Esophagus squamous epithelium (tissue), 5 donors: ENCODE measurements at places on chromosomes 2 and 18.

GRCh38 chr2:138503087-138503442 is 1.5 kb downstream of the SPOPL start:
- DNase-seq, result no peak

DNA sequence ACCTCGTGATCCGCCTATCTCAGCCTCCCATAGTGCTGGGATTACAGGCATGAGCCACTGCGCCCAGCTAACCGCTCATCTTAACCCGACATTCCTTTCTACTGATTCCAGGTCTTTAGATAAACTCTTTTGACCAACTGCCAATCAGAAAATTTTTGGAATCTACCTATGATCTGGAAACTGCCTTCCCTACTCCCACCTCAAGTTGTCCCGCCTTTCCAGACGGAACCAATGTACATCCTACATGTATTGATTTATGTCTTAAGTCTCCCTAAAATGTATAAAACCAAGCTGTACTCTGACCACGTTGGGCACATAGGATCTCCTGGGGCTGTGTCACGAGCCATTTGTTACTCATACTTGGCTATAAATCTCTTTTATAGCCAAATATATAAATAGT is 3.2 kb upstream of the NEU2 start:
- no peak for DNase-seq

DNA sequence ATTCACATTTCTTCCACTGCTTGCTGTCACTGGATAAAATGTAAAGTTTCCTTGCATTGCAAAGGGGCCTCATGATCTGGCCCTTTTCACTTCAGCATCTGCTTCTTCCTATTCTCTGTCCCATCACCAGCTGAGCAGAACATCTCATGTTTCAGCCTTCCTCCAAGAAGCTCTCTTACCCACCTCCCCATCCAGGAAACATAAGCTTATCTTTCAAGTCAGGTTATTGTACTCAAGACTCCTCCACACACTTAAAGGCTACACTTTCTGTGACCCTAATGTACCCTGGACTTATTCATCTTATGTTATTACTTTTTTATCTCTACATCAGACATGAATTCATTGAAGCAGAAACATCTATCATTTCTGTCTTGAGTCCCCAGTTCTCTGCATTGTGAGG is 230.5 kb downstream of the PMAIP1 start:
- no peak for DNase-seq

- DNase-seq, result no peak
Observed at GRCh38 chr2:241268716-241269445, 46.6 kb downstream of the HDLBP start.

DNA sequence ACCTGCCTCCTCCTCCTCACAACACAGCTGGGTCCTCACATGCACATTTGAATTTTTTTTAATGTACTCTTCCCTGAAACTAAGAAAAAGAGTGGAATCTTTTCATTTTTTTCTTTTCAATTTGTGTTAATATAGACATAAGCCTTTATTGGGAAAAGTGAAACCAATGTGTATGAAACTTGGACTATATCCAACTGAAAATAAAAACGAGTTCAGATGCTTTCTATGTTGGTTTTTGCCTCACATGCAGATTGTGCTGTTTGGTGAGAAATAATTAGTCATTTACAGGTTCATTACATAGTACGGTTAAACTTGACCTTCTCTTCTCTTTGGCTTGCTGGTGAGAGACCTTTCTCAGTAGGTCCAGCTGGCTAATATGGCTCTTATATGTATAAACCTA is 515.2 kb upstream of the FANCL start:
- no peak for DNase-seq
